ENCODE measurements at places on chromosomes 4 and X.

GRCh38 chr4:86089781-86090323, 270.0 kb downstream of the MAPK10 start:
- no peak for DNase-seq

DNA sequence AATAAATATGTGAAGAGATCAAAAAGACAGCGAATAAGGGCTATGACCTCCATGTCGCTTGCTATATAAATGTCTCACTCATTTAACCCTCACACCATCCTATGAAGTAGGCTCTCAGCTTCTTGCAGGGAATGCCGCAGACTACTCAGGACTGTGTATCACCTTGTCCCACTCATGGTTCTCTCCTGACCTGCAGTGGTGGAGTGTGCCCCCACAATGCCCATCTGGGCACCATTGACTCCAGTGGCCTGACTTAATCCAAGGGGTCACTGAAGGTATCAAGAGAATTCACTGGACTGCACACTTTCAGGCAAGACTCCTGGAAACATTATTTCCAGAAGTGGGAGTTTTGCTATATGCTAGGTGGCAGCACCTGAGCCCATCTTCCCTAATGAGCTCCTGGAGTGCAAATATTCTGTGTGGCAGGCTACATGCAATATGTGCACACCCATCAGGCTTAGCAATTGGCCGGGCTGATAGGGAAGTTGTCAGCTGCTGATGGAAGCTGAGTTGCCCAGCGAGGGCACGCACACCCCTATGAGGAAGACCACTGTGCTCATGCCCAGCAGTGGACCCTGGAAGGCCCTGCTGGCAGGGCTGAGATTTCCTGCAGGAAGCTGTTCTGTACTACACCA, 8.2 kb upstream of the EFNB1 start:
- no peak for DNase-seq

- DNase-seq, result no peak
Observed at GRCh38 chr4:26634237-26634636, 50.4 kb downstream of the TBC1D19 start.

- DNase-seq, result no peak
Observed at GRCh38 chr4:158450741-158451140, 70.9 kb upstream of the RXFP1 start.

- peak; percentile 15 for DNase-seq
Observed at GRCh38 chrX:71181558-71181909, 36.9 kb downstream of the NLGN3 start.

DNA sequence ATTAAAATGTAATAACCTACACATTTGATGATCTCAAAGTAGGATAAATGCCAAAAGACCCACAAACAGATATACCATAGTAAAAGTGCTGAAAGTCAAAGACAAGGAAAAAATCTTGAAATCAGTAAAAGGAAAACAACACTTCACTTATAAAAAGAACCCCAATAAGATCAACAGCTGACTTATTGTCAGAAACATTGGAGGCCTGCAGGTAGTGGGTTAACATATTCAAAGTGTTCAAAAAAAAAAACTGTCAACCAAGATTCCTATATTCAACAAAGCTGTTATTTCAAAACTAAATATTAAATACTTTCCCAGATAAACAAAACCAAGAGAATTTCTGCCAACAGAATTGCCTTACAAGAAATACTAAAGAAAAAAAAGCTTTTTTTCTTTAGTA, 347.1 kb downstream of the GUCY2F start:
- DNase-seq, result no peak

GRCh38 chr4:27947302-27947701, 1086.7 kb downstream of the STIM2 start:
- DNase-seq, result no peak

- DNase-seq, result no peak
Observed at GRCh38 chrX:33160273-33160672, 51.1 kb downstream of the DMD start.

GRCh38 chrX:102154218-102154860, 1.4 kb downstream of the BEX5 start:
- DNase-seq, result peak; percentile 1

- DNase-seq, result no peak
Observed at GRCh38 chrX:149984411-149984810, 46.1 kb upstream of the EOLA2 start.

DNA sequence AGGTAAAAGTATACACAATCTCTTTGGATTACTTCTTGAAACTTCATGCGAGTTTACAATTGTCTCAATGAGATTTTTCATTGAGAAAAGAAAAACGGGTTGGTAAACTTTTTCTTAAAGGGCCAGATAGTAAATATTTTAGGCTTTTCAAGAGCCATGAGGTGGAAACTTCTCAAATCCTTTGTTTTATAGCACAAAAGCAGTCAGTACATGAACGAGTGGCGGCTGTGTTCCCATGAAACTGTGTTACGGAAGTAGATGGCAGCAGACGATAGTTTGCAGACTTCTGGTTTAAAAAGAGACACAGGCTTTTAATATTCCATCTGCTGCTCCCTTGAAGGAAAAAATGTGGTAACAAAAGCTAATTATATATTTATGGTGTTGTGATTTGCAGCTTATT, 332.0 kb downstream of the TENM3 start:
- DNase-seq, result no peak

DNA sequence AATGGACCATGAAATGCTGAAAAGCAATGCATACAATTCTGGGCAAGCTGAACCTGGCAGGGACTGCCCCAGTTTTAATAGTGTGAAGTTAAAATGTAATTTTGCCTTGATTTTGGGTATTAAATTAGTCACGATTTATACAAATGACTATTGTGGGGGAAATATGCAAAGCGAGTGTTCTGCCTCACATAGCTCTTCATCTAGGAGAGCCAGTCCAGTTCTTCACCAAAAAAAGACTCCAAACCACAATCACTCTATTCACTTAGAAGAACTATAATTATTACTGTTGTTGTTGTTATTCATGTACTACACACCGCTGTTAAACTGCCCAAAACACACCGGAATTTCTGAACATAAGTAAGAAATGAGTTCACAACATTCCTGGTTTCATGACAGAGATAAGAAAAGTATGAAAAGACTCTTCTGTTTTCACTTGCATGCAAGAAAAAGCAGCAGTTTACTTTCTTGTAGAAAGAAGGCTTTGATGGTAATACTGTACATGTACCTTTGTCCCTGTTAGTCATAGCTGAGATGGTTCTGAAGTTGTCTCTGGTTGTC, 101.9 kb downstream of the QRFPR start:
- no peak for DNase-seq

DNA sequence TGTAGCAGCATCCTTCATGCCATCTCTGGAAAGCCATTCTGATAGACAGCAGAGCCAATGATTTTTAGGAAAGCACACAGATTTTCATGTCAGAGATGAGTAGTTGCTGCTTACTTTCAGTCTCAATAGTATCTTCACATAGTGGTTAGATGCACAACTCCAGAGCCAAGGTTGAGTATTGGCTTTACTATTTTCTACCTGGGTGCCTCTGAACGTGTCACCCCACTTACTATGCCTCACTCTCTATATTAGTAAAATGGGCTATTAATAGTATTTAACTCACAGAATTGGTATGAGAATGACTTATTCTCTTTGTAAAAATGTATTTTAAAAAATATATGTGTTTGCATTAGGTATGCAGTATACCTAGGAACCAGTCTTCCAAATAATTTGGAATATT, 108.8 kb upstream of the STIM2 start:
- no peak for DNase-seq

GRCh38 chrX:19750783-19751467, 136.5 kb downstream of the SH3KBP1 start:
- DNase-seq, result no peak

- no peak for DNase-seq
Observed at GRCh38 chrX:46642145-46642544, 68.6 kb downstream of the CHST7 start.

GRCh38 chrX:108199691-108200090, 108.1 kb downstream of the ATG4A start:
- no peak for DNase-seq

- no peak for DNase-seq
Observed at GRCh38 chr4:56084851-56085250, 136.1 kb downstream of the CEP135 start.

DNA sequence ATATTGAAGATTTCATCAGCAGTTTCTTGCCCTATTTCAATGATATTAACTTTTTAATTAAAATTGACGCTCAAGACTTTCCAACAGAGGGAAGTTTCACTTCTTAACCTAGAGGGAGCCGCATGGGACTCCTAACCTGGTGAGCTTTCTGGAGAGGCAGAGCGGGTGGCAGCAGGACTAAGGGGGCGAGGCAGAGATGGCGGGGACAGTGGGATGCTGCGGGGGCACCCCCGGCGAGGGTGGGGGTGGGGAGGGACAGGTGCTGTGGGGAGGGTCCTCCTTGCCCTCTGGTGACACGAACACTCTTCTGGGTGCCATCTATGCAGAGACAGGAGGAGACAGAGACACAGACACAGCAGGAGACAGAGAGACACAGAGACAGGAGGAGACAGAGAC, 104.4 kb downstream of the ADRA2C start:
- no peak for DNase-seq

DNA sequence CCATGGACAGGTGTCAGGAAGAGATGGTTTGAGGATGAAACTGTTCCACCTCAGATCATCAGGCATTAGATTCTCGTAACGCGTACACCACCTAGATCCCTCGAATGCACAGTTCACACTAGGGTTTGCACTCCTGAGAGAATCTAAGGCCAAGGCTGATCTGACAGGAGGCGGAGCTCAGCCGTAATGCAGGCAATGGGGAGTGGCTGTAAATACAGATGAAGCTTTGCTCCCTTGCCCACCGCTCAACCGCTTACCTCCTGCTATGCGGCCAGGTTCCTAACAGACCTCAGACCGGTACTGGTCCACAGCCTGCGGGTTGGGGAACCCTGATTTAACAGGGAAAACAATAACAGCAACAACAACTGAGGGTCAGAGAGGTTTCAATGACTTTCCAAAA, 2.0 kb upstream of the TEC start:
- DNase-seq, result no peak

DNA sequence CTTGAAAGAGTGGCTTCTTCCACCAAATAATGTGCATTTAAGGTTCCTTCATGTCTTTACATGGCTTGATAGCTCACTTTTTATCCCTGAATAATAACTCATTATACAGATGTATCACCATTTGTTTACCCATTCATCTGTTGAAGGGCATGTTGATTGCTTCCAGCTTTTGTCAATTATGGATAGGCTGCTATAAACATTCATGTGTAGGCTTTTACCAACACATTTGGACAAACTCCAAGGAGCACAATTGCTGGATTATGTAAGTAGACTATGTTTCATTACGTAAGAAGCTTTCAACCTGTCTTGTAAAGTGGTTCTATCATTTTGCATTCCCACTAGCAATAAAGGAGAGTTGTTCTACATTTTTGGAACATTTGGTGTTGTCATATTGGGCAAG, 2637.0 kb downstream of the PCDH7 start:
- DNase-seq, result no peak

- no peak for DNase-seq
Observed at GRCh38 chrX:110143454-110144210, 140.7 kb downstream of the TMEM164 start.
